ENCODE measurements at places on chromosomes 4 and X.

GRCh38 chr4:94722270-94722669 is 35.5 kb upstream of the BMPR1B start:
- DNase-seq, result no peak

DNA sequence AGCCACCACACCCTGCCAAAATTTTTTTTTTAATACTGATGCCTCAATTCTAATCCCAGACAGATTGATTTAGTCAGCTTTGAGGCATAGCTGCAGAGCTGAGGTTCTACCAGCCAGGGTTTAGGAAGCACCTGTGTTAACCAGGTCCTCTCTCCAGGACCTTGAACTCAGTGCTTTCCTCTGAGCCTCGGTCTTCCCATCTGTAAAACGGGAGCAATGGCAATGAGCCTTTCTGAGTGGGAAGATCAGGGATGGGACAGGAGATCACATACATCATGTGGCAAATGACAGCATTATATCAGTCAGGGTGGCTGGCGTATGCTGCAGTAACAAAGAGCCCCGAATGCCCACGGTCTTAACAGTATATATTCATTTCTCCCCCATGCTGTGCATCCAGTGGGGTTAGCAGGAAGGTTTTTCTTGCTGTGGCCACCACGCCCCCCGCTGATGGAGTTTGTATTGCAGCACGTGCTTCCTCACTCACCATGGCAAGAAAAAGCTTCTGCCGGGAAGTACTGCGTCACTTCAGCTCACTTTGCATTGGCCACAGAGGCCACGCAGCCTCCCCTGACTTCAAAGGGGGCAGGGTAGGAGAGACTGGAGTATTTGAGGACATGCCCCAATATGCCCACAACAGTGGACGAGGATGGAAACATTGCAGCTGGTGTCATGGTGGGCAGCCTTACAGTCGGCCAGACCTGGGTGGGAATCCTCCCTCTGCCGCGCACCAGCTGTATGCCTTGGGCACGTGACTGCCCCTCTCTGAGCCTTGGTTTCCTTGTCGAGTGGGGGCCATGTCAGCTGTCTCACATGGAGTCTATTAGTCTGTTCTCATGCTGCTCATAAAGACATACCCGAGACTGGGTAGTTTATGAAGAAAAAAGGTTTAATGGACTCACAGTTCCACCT is 24.1 kb upstream of the MRFAP1 start:
- no peak for DNase-seq

DNA sequence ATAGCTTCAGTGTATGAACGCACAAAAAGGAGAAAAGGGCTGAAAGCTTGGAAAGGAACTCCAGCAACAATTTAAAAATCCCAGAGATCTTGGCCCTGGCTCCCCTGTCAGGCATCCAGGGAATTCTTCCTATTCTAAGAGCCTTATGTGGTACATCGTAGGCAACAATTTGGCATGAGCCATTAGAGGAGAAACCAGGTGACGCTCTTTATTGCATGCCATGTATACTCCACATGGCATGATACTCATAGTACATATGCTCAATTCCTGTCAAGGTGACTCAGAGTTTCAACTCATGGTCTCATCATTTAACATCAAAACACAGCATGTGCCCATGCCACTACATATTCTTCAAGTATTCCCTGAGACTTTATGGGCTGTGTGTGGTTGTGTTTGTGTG is 191.3 kb downstream of the OR13H1 start:
- no peak for DNase-seq

DNA sequence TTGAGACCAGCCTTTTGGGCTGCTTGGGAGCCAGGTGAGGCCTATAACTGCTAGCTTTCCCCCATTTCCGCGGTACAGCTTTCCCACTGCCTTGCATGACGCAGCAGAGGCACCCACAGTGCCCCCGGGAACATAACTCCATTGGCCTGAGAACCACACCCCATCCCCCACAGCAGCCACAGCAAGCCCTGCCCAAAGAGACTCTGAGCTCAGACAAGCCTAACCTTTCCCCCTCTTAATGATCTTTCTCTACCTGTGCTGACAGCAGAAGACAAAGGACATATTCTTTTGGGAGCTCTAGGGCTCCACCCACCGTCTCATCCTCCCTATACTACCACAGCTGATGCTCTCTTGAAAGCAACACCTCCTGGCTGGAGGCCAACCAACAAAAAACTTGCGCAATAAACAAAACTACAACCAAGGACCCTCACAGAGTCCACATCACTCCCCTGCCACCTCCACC is 114.8 kb downstream of the FANCB start:
- no peak for DNase-seq

- no peak for DNase-seq
Measured at GRCh38 chr4:168059251-168059650, 33.1 kb upstream of the ANXA10 start.

DNA sequence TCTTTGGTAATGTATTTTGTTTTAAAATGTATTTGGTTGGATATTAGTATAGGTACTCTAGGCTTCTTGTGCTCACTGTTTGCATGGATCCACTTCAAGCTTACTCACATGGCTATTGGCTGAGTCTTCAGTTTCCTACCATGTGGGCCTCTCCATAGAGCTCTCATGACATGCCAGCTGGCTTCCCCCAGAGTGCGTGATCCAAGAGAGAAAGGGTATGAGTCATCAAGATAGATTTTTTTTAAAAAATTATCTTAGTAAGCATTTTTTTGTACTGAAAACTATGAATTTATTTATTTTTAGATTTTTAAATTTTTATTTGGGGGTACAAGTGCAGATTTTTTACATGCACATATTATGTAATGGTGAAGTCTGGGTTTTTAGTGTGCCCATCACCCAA is 219.1 kb upstream of the AMOT start:
- no peak for DNase-seq

GRCh38 chrX:57070185-57070984 is 51.0 kb downstream of the SPIN2B start:
- no peak for DNase-seq

- DNase-seq, result no peak
Measured at GRCh38 chr4:3605491-3605890, 73.3 kb upstream of the LRPAP1 start.

GRCh38 chr4:1375761-1376322 is 28.8 kb downstream of the UVSSA start:
- DNase-seq, result no peak

DNA sequence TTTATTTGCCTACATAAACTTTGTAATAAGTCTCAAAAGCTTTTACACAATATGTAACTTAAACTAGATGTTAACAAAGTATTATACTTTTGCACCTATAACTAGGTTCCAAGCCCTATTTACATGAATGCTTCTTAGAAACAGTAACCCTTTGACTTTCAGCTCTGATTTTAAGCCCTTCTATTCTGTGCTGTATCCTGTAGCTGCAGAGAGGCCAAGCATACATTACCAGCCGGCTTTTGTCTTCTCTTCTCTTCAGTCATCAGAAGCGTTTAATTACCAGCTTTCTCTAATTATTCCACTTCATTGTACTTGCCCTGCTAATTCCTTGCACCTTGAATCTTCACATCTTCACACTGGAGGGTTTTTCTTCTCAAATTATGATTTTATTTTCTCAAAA is 403.1 kb downstream of the PDGFC start:
- DNase-seq, result no peak

GRCh38 chr4:6272863-6273660 is 3.4 kb downstream of the WFS1 start:
- DNase-seq, result no peak

DNA sequence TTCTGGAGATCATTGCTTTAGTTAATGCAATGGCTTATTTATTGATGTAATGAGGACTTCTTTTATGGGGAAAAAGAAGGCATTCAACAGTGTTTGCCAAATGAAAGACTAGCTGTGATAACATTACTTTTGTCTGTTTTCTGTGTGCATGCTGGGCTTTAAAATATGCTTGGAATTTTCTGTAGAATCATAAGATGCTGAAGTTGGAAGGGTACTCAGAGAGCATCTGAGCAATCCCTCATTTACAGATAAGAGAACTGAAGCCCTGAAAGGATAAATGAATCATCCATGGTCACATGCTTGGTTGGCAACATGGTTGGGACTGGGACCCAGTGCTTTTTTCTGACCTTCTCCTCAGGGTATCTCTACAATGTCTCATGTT is 31.4 kb upstream of the PITX2 start:
- no peak for DNase-seq
